Stimulated activated CD4-positive, alpha-beta T cell treated with anti-CD3 and anti-CD28 coated beads, Interleukin-1b, Interleukin-23, amount 100 ng/mL, for 1 hour (primary cell): ENCODE measurements at places on chromosomes 7 and 10.
A peak's percentile ranks its signal among the peaks of the same experiment; 100 is the strongest.

GRCh38 chr10:34906067-34906965 lies 91.2 kb upstream of the PARD3 start:
- no peak for DNase-seq

DNA sequence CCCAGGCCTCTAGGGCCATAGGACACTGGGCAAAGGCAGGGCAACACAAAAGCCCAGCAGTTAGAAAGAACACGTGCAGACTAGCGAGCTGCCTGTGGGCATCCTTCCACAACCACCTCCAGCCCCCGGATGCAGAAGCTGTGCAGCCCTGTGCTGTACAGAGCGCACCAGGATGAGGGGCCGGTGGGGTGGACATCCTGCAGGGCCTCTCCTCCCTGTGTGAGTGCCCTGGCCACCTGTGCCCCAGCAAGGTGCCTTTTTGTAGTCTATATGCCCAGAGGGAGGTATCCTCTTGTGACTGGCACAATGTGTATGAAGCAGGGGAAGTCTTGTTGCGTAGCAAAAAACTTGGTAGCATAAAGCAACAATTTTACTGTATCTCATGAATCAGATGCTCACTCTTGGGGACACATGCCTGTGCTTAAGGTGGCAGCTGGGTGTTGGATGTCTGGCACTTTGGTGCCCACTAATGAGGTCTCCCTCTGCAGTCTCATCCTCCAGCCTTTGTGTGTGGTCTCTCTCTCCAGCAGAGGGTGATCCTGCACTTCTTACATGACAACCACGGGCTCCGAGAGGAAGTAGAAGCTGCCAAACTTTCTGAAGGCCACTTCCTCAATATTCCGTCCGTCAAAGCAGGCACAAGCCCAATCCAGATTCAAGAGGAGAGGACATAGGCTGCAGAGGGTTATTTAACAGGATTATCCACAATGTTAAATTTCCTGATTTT lies 8.7 kb downstream of the NCAPG2 start:
- no peak for DNase-seq

DNA sequence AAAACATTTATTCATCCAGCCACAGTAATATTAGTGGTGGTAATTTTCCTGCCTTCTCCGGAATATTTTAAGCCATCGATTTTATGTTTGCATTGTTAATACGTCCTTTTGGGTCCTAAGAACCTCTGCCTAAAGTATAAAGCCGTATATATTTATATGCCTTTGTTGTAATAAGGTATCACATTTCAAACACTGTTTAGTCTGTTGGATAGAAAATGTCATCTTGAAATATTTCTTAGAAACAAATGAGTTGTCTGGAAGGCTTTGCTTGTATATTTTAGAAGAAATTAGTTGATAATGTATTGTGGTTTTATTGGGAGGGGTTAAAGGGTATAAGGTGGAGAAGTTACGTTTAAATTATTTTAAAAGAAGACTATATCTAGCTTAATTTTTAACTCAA lies 11.1 kb downstream of the PRPF18 start:
- DNase-seq = no peak

- DNase-seq = no peak
Measured at GRCh38 chr7:29457141-29457561, 106.5 kb upstream of the PRR15 start.

GRCh38 chr10:28367929-28368484 lies 65.1 kb upstream of the MPP7 start:
- peak; percentile 11 for DNase-seq

DNA sequence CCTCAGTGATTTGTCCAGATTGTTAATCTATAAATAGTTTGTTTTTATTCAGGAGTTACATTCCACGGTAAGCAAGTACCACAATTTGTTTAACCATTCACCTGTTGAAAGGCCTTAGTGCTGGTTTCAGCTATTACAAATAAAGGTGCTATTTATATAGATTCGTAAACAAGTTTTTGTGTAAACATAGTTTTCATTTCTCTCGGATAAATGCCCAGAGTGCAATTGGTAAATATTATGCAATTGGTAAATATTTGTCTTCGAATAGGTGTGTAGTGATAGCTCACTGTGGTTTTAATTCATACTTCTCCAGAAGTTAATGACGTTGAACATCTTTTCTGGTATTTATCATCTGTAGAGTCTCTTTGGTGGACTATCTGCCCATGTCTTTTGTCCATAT lies 76.4 kb upstream of the RSU1 start:
- no peak for DNase-seq

GRCh38 chr7:72435366-72435765 lies 23.2 kb upstream of the CALN1 start:
- no peak for DNase-seq

DNA sequence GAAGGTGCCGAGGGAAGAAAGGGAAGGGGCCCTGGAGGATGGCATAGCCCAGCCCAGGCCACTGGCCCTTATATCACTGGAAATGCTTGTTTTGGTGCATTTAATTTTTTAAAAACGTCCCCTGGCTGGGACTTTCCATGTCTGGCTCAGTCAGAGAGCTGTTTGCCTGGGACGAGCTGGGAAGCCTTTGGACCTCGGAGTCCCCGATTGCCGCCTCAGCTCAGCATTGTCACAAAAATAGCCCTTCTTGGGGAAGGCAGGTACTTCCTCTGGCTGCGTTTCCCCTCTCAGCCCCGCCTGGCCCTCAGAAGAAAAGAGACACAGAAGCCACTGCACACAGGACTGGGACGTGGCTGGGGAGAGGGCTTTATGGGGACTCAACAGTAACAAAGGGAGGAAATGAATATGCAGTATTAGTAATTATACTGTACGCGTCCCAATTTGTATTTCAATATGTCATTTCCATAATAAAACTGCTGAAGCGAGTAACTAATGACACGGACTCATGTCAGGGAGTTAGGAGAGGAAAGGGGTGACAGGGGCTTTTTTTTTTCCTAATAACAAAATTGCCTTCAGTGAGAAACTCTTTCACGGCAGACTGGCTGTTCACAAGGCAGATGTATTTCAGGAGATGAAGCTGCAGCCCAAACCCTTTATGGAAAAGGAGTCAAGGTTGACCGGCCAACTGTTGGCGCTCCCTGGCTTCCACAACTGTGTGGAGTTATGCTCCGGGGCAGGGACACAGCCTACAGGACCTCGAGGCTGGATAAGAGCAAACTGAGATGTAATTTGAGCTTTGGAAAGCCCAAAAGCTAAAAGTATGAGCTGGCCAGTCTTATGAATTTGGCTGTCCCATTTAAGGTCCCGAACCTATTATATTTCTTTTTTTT lies 31.0 kb upstream of the MXI1 start:
- no peak for DNase-seq

DNA sequence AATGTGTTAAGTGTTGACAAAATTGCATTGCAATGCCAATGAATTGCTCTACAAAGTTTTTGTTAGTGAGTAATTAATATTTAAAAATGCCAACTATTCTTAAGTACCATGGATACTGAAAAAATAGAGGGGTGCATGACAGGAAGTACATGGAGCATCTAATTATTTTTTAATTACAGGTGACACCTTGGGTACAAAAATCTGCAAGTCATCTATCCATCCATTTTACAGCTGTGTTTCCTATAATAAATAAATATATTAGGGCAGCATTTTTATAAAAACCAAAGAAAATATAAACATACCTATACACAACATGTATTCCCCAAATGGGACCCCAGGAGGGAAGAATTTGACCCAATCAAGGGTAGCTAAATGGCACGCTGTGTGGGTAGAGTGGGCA lies 304.6 kb downstream of the XPNPEP1 start:
- no peak for DNase-seq

DNA sequence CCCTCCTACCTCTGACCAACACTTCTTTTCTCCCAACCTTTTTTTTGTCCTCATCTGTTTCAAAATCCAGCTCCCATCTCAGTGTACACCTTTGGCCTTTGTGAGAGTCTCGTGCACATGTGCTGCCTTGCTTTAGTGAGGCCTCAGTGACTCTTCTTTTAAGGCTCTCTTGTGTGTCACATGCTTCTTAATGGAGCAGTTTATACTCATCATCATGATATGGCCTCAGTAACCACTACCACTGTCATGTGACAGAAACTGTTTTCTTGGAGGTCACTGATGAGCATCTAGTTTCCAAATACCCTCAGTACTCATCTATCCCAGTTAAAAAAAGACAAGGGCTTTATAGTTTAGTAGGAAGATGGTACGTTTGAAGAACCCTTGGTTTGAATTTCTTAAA lies 8.1 kb upstream of the ARHGAP22 start:
- DNase-seq = no peak

GRCh38 chr7:48263311-48263650 lies 92.0 kb downstream of the ABCA13 start:
- no peak for DNase-seq

DNA sequence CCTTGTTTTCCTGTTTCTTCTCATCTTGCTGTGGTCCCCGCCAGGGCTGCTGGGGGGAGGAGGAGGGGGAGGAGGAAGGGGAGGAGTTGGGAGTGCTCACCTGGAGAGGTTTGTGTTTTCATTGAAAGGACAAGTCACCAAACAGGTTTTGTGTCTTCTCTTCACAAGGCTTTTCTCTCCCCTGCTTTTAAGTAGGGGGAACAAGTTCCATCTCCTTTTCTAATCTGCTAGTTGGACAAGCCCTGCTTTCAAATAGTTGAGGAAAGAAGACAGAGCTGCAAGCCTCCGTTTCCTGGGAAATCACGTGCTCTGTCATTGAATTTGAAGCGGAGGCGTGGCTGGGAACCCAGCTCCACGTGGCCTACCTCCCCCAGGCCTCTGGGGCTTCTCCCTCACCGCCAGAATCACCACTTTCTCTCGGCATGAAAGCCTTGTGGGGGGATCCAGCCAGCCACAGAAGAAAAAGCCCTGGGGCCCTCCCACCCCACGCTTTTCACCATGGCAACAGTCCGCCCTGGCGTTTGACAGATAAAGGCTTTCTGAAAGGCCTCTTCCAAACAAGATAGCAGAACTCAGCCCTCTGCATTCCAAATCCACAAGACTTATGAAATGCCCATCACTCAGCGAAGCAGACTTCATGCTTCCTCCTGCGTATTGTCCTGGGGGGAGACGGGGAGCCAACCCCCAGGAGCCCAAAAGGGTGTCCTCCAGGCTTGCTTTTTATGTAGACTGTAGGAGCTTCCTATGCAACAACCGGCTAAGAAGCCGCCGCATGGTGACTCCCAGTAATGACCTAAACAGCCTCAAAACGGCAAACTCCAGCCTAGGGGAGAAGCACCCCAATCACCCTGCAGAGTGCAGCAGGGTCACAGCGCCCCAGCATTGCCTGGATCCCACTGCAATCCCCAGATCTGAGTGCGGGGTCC lies 51.7 kb downstream of the PROSER2 start:
- DNase-seq = peak; percentile 24

DNA sequence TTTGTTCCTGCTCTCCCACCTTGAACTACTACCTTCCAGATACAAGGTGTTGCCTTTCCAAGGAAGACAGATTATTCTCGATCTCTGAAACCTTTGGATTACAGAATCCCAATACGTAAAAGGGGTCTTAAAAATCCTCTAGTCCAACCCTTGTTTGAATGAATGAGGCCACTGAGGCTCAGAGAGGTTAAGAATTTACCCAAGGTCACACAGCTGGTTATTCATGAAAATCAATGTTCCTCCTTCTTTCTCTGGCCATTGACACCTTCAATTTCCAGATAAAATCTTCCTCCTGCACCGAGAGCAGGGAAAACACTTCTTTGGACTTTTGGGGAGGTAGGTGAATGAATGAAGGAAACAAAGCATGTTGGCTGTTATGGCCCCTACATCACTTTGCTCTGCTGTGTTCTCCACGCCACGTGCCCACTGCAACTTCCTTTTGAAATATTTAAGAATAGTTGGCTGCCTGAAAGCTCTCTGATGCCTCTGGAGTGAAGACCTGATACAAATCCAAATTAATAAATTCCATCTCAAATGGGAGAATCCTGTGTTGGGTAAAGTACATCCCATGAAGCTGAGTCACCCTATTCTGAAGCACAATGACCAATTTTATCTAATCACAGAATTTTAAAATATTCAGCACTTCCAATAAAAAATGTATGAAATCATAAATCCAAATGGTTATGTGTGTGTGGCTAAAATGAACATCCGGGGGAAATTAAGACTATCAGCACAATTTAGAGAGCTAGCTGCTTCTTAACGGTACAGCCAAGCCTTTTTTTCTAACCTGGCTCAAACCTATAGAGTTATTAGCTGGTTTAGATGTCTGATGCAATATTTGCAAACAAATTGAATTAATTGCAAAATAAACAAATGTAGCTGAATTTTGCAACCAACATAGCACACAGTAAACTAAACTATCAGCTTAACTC lies 7.3 kb downstream of the SVIL start:
- DNase-seq = no peak

- no peak for DNase-seq
Measured at GRCh38 chr7:90618876-90619275, 22.8 kb downstream of the CDK14 start.

DNA sequence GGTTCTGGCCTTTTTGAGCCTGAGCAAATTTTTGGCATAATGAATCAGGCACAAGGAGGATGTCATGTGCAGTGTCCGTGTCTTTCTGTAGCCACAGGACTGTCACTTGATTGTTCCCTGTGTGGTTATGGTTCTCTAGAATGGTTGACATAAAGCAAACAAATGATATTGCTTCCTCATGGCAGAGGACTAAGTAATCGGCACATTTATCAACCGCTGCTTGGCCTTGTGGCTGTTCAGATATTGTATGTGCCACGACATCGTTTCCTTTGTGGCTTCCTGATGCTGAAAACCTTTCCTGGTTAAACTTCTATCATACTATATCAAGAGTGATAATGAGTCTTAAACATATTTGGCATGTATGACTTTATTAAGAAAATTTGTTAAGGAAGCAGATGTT lies 598.8 kb downstream of the SUGCT start:
- no peak for DNase-seq

GRCh38 chr7:24899905-24900304 lies 80.1 kb downstream of the OSBPL3 start:
- DNase-seq = no peak

- no peak for DNase-seq
Measured at GRCh38 chr10:52004342-52004949, 305.1 kb upstream of the CSTF2T start.

- no peak for DNase-seq
Measured at GRCh38 chr7:25173184-25173583, 48.1 kb upstream of the CYCS start.

DNA sequence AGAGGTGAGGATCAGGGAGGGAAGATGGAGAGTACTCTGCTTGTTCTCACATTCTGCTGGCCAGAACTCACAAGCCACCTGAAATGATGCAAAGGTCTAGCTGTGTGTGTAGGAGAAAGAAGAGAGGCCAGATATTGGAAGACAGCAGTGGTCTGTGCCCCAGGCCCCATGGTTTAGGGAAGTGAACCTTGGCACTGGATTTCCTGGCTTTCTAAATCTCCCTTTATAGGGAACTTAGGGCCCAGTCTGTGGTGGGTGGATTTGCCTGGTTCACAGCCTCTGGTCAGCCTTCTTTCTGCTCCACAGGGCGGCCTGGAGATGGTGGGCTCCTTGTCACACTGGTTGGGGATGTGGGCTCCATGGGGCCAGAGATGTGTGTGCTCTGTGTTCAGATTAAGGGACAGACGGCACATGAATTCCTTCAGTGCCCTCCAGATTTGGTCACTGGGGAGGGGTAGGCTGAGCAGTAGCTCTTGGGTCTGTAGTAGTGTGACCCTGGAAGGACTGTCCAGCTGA lies 9.5 kb upstream of the SH2D4B start:
- no peak for DNase-seq
